Activated CD4-positive, alpha-beta T cell treated with anti-CD3 and anti-CD28 coated beads, Interleukin-2, amount 50 U/mL, for 48 hours (primary cell): ENCODE measurements at places on chromosomes 7 and 10.
A peak's percentile ranks its signal among the peaks of the same experiment; 100 is the strongest.

- DNase-seq, result peak; percentile 21
Measured at GRCh38 chr10:69696073-69696731, 66.2 kb downstream of the FAM241B start.

- DNase-seq, result no peak
Measured at GRCh38 chr10:75375838-75376237, 25.7 kb downstream of the ZNF503 start.

- DNase-seq, result no peak
Measured at GRCh38 chr7:1516586-1517251, 12.5 kb upstream of the INTS1 start.

DNA sequence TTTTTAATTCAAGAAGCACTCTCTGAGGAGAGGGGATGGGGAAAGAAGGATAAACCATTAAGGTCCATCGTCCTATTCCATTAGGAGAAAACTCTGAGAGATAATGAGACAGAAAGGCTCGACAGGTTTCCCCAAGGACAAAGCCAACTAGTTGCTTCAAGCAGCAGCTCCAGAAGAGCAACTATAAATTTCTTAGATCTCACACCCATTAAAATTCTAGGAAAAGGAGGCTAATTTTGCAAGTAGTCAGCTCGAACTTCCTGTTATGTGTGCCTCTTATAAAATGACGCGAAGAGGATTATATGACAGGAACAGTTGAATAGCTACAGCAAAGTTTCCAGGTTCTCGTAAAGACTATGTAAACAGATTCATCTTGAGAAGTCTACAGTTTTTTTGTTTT, 52.0 kb upstream of the ST8SIA6 start:
- DNase-seq, result no peak

DNA sequence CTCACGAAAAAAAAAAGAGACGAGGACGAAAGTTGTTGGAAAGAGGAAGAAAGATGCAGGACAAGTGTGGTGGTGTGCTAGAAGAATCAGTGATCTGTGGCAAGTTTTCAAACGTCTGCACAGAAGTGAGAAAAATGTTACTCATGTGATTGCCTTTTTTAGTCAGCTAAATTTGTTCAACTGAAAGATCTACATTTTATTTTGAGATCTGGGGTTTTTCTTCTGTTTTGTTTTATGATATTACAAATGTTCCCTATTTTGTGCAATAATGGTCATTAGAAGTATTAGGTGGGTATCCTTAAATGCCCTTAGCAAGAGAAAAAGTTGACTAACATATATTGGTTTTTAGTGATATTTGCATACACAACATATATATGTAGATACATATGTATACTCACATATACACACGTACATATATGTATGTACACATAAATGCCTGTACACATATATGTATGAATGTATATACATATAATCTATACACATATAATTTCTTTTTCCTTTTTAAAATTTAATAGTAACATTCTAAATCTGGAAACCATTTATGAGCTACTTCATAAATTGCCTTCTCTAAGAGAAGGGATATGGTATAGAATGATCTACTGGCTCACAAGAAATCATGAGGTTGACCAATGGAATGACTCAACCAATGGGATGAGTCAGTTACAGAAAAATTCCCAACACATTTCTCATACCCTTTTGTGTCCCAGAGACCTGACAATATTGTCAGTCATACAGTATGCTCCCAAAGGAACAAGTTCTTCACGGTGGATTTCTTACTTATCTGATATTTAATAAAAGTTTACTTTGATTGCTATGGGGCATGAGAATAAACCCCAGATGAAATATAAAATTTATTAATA, 38.4 kb downstream of the SLC39A12 start:
- DNase-seq, result no peak

GRCh38 chr7:44824894-44825526, 22.9 kb downstream of the H2AZ2 start:
- DNase-seq, result no peak

DNA sequence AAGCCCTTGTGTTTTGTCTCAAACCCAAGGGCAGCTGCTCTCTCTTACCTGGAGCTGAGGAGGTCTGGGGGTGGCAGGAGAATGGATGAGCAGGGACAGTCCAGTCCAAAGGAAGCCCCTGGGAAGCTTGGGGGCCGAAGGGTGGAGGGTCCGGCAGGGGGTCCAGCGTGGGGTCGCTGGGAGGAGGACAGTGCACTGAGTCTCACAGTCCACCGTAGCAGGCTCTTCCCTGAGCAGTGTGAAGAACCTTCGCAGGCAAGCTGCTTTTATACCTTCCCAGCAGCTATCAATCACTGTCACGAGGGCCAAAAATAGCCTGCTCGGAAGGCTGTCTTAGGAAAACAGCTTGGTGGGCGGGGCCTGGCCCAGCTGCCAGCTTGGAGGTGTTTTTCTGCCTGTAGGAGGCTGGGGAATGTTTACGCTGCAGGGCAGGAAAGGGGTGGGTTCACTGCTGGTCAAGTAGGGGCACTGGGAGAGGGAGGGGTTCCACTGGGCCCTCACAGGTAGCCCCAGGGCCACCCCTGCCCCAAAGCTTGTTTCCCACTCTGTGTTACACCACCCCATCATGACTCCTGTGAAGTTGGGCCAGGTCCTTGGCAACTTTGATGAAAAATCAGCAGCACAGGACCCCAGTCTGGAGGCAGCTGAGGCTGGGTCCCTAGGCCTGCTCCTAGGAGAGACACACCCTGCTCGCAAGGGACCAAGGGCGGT, at the start of gene DEPP1:
DEPP1 (minus strand) TSS at position 240 of the 711 bp plus-strand sequence. CDS start 779 bp downstream, outside the sequence.
- DNase-seq, result no peak

GRCh38 chr7:117412390-117412789, 14.9 kb downstream of the ASZ1 start:
- DNase-seq, result no peak

GRCh38 chr7:110750931-110751605, 339.9 kb upstream of the LRRN3 start:
- DNase-seq, result no peak

DNA sequence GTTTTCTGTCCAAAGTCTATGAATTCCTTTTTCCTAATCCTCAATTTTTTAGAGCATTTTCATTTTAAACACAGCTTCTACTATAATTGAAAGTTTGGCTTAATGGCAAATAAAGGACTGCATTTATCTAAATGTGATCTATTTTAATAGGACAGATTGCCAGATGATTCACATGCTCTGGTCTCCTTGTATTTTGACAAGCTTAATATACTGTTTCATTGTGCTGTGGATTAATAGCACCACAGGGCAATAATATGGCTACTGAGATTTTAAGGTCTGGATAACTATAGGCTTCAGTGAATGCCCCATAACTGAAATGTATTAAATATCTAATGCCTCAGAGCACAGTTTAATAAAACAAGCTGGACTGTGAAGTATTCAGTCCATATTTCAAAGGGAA, 1362.8 kb downstream of the XPNPEP1 start:
- DNase-seq, result no peak

GRCh38 chr7:24591152-24591551, 17.9 kb downstream of the PALS2 start:
- no peak for DNase-seq

- no peak for DNase-seq
Measured at GRCh38 chr7:36906448-36906847, 182.2 kb upstream of the AOAH start.

GRCh38 chr7:147980826-147981813, 609.4 kb upstream of the C7orf33 start:
- no peak for DNase-seq

DNA sequence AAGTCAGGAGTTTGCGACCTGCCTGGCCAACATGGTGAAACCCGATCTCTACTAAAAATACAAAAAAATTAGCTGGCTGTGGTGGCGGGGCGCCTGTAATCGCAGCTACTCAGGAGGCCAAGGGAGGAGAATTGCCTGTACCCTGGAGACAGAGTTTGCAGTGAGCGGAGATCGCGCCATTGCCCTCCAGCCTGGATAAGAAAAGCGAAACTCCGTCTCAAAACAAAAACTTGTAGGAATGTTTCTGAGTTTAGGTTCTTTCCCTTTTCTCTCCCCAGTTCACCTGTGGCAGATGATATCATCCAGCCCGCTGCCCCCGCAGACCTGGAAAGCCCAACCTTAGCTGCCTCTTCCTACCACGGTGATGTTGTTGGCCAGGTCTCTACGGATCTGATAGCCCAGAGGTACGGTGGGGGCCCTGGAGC, 138.8 kb upstream of the BTBD16 start:
- no peak for DNase-seq
